Activated T-helper 1 cell treated with anti-CD3 and anti-CD28 coated beads, Interleukin-12 subunit alpha, Interleukin-12 subunit beta, Interleukin-2, Interleukin-4 antibody, amounts not matched to agents 30 ng/mL and 10 ng/mL and 1 ng/mL, durations not matched to agents 14 hours and 24 hours and 36 hours (primary cell): ENCODE measurements at places on chromosomes 5 and 9.

DNA sequence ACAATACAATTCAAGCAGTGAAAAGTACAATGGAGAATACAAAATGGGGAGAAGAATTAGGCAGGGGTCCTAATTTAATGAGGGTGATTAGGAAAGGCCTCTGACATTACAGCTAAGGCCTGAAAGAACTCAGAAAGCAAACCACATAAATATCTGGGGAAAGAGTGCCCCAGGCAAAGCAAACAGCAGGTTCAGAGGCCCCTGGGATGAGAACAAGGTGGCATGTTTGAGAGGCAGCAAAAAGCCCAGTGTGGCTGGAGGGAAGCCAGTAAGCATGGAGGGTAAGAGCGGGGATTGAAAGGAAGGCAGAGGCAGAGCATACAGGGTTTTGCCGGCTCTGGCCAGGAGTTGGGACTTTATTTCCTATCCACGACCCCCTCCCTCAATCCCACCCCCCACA, 33.4 kb upstream of the VDAC1 start:
- no peak for DNase-seq

- DNase-seq: no peak
Observed at GRCh38 chr9:21873540-21874221, 71.2 kb downstream of the MTAP start.

GRCh38 chr9:131656356-131657036, 83.4 kb downstream of the RAPGEF1 start:
- peak; percentile 58 for DNase-seq

- DNase-seq: no peak
Observed at GRCh38 chr5:140115186-140115500, 1.2 kb downstream of the PURA start.
